Neural crest cell (in vitro differentiated cells): ENCODE measurements at places on chromosomes 6 and 20. TPM values are rescaled to one million over a fixed set of nuclear protein-coding genes. Genes with fewer than 3 reads are reported as not detected.

Gene PDCD2
- 72.9 and 73.3 TPM in 2 replicates for total RNA-seq

Gene SERINC1
- 47.9 and 51.3 TPM in 2 replicates for total RNA-seq

Gene PRL
- not detected in 2 replicates for total RNA-seq

Gene PRDM13
- 0.09 and 0.14 TPM in 2 replicates for total RNA-seq

Gene MRAP2
- total RNA-seq: 0.93 and 1.4 TPM in 2 replicates

Gene CYP24A1
- total RNA-seq: 0.93 and 1.3 TPM in 2 replicates

Gene ADGRF4
- total RNA-seq: not detected in 2 replicates

Gene EPHA7
- 33.7 and 35.8 TPM in 2 replicates for total RNA-seq

DNA sequence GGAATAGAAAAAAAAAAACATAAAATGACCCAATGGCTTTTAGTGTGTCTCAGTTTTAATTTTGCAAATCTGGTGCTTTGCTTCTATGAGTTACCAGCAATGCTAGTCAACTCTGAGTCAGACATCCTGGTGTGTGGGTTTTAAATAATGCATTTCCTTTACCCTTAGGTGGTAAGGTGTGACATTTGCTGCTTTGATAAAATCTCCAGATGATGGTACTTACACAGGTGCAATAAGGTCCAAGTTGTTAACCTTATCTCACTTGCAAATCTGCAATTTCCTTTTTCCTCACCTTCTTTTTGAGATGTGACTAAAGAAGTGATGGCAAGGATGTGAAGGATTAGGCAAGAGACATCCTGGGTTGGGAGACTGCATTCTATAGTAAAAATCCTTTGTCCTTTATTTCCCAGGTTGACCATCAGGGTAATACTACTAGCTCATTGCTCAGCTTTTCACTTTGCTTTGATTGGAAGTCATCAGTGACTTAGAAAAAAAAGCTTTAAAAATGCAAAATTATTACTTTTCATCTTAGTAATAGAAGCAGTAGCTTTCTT is 818.5 kb upstream of the FLRT3 start:
- H3K36me3 ChIP-seq: peaks cover 5% of the 10 kb centered on the region
- H3K4me3 ChIP-seq: no peak overlapping the region
- no peak for DNase-seq
- H3K27me3 ChIP-seq: no peaks in the 10 kb centered on the region
- no peaks in the 10 kb centered on the region for H3K4me1 ChIP-seq
- no peak overlapping the region for H3K27ac ChIP-seq

DNA sequence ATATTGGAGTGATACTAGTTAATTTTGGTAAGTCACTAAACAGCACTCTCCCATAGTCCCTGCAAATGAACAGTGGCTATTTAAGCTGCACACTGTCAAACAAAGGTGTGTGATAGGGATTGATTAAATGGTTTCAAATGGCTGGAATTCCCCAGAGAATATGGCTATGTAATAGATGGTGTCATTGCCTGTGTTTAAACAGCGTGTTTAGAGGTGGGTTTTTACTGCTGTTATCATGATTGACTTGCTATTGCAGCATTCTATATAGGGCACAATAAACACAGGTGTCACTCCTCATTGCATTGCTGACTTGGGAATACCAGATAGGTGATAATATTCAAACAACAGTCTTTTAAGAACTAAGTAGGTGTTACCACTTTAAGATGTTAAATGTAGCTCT is 171.7 kb upstream of the MAN1A1 start:
- no peak overlapping the region for H3K27ac ChIP-seq
- no peak for DNase-seq
- no peak overlapping the region for H3K4me3 ChIP-seq
- H3K4me1 ChIP-seq: no peaks in the 10 kb centered on the region

DNA sequence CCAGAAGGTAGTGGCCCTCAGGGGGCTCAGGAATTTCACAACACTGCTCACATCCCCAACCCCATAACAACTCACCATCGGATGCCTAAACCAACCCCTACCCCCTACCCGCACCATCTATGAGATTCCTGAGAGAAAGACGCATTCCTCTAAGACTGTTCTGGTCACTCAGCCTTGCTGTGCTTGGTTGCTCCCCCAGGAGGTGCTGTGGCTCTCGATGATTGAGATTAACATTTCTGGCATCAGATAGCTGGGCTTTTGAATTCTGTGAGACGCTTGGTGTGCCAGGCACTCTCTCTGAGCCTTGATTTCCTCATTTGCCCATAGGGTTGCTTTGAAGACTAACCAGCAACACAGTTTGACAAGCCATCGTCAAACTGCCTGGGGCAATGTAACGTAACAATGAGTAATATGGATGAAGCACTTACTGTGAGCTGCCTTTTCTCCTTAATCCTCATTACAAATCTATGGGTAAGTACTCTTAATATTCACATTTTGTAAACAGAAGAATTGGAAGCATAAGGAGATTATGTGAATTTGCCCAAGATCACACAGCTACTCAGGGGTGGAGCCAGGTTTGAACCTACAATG is 978 bp downstream of the WFDC6 start:
- DNase-seq: no peak
- H3K4me1 ChIP-seq: no peaks in the 10 kb centered on the region
- no peak overlapping the region for H3K27ac ChIP-seq

DNA sequence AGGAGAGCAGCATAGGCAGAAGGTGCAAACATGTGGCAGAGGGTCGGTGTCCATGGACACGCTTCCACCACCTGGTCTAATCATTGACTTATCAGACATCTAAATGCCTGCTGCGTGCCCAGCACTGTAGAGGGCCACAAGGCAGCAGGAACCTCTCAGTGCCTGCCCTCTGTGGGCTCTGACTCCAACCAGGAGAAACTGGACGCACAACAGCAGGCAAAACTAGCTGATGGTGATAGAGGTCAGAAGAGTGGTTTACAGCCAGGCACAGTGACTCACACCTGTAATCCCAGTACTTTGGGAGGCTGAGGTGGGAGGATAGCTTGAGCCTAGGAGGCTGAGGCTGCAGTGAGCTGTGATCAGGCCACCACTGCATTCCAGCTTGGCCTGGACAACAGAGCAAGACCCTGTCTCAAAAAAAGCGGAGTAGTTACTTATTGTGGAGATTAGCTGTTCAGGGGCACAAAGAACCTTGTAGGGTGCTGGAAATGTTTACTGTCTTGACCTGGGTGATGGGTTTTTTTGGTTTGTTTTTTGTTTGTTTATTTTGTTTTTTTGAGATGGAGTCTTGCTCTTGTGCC is 46.5 kb downstream of the PPARD start:
- peaks cover 8% of the 10 kb centered on the region for H3K36me3 ChIP-seq
- H3K4me3 ChIP-seq: no peak overlapping the region
- H3K27me3 ChIP-seq: no peaks in the 10 kb centered on the region
- no peak for DNase-seq
- peaks cover 10% of the 10 kb centered on the region for H3K4me1 ChIP-seq

DNA sequence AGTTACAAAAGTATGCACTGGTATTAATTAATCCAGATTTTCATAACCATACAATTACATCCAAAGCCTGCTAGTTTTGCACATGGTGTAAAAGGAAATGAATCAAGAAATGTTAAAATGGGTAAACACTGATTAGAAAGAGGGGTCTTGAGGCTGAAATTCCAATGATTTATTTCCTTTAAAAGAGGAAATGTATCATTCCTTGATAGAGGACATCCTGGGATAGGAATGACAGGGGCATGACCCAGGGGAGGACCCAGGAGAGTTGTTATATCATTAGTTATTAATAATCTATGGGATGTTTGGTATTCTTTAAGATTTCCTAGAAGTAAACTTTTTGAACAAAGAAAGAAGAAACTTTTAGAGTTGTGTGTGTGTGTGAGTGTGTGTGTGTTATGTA is 18.2 kb downstream of the AK9 start:
- H3K36me3 ChIP-seq: peaks cover 2% of the 10 kb centered on the region
- no peaks in the 10 kb centered on the region for H3K27me3 ChIP-seq
- H3K4me1 ChIP-seq: no peaks in the 10 kb centered on the region
- no peak for DNase-seq
- H3K27ac ChIP-seq: no peak overlapping the region

- H3K27me3 ChIP-seq: no peaks in the 10 kb centered on the region
- H3K36me3 ChIP-seq: no peaks in the 10 kb centered on the region
- no peak overlapping the region for H3K4me3 ChIP-seq
- DNase-seq: no peak
- H3K27ac ChIP-seq: no peak overlapping the region
These were observed 5.3 kb downstream of the SOBP start for GRCh38 chr6:107495196-107495643.

DNA sequence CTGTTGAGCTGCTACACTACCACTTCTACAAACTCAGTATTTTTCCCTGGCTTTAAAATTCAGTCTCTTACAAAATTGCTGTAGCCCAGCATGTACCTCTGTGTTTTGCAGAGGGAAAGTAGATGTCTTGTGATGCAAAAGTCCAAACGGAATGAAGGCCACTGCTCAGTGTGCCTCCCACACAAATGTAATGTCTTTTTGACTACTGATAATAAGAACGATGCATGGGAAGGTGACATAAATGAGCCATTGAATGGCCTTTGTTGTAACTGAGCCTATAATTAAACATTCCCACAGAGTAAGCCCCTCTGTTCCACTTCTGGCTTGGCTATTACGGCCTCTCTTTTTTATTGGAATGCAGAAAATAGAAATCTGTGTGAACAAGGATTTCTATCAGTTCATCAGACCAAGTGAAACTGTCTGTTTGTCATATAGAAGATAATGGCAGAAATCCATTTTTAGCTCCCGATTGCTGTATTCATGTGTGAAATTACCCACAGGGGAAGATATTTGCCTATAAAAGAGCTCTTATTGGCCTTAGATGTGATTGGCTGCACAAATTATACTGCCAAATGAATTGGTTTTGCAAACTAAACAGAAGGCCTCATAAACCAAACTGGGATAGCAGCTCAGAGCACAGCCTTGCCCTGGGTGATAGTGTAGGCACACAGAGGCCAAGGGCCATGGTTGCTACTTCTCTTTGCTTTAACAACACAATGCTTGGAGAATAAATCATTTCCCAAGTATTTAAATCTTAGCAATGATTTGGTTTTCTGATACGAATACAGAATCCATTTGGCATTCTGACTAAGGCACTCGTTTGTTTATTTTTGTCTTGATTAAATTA is 241.5 kb upstream of the PLN start:
- H3K4me3 ChIP-seq: no peak overlapping the region
- peak overlapping the region; percentile 9 for H3K27ac ChIP-seq
- peaks cover 25% of the 10 kb centered on the region for H3K4me1 ChIP-seq
- no peak for DNase-seq
- no peaks in the 10 kb centered on the region for H3K27me3 ChIP-seq

DNA sequence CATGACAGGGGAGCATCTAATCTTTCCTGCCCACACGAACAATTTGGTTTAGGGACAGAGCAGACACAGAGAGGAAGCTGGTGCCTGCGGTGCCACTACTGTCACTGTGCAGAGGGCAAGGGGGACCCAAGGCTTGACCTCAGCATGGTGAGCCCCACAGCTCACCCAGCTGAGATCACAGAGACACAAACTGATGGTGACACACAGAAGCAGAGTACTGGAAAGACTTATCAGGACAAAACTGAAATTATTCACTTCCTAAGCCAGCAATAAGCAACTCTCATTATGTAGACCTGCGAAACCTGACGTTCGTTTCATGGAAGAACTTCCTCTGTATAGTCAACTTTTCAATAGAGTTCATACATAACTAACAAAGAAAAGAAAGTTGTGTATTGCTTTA is 86.1 kb downstream of the HUS1B start:
- H3K36me3 ChIP-seq: peaks cover 38% of the 10 kb centered on the region
- no peak overlapping the region for H3K27ac ChIP-seq
- DNase-seq: no peak
- H3K4me3 ChIP-seq: no peak overlapping the region
